RWPE1 (cell line): ENCODE measurements at places on chromosomes 1 and 21.

DNA sequence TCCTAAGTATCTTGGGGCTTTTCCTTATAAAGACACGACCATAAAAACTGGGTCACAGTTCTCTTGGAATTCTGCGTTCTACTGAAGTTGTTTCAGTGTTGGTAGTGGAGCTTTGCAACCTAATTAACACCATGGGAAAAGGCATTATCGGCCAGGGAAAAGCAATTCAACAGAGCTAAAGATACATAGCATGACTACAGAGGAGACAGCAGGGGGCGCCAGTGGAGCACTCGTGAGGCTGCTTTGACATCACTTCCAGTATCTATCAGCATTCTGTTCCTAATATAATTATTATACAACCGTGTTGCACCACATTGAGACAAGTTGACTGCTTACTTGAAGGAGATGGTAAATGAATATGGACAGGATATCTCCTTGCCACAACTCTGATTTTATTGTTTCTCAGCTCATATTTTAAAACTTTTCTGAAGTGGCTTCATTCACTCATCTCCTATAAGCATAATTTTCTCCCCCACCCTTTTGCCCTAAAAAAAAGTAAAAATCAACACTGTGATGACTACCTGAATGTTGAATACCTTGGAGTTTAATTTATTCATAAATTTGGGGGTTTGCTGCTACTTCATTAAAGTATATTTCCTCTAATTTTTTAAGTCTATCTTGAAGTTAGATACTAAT, 39.4 kb downstream of the ZP4 start:
- DNase-seq: peak; percentile 29

DNA sequence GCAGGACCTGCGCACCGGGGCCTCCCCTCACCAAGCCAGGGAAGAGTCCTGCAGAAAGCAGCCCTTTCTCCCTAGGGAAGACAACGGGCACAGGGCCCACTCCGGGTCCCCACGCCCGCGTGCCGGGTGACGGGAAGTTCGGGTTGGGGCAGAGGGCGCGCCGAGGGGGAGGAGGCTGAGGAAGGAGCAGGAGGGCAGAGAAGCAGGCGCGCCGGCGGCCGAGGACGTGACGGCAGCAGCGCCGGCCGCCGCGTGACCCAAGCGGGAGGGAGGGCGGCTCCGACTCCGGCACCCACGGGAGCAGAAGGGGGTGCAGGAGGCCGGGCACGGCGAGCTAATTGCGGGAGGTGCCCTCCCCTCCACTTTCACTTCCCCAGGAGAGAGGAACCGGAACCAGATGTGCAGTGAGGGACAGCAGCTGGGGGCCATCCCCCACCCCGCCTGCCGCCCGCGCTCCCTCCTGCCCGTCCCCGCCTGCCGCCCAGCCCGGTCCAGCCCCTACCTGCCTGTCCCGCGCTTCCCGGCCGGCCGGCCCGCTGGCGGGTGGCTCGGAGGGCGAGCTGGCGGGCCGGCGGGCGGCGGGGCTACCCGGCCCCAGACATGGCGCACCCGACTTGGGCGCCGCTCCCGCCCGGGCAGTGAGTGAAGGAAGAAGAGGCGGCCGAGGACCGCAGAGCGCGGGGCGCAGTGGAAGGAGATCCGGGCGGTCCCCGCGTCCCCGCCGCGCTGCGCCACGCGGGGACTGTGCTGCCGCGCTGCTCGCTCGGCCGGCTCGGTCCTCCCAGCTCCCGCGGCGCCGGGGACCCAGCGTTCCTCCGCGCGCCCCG, 510 bp downstream of the DENND4B start:
- peak; percentile 64 for DNase-seq

DNA sequence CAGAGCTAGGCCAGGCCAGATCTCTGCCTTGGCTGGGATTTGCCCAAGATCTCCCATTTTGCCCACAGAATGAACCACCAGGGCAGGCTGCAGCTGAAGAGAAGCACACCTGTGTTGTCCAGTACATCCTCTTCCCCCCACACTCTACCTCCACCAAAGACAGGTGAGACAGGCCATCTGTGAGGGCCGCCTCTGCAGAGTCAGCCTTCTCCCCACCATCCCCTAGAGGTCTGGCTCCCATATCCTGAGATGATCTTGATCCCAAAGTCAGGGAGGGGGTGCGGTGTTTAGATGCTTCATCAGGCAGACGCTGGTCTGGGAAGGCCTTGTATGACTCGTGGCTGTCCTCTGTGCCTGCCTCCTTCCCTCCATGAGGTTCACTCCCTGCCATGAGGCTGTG, 28.7 kb downstream of the HYI start:
- no peak for DNase-seq

GRCh38 chr1:183473217-183473536, 878 bp downstream of the SMG7 start:
- no peak for DNase-seq

- DNase-seq: no peak
Measured at GRCh38 chr1:36653850-36654249, 171.1 kb upstream of the CSF3R start.

- DNase-seq: no peak
Measured at GRCh38 chr1:40808002-40808401, 24.4 kb downstream of the KCNQ4 start.

DNA sequence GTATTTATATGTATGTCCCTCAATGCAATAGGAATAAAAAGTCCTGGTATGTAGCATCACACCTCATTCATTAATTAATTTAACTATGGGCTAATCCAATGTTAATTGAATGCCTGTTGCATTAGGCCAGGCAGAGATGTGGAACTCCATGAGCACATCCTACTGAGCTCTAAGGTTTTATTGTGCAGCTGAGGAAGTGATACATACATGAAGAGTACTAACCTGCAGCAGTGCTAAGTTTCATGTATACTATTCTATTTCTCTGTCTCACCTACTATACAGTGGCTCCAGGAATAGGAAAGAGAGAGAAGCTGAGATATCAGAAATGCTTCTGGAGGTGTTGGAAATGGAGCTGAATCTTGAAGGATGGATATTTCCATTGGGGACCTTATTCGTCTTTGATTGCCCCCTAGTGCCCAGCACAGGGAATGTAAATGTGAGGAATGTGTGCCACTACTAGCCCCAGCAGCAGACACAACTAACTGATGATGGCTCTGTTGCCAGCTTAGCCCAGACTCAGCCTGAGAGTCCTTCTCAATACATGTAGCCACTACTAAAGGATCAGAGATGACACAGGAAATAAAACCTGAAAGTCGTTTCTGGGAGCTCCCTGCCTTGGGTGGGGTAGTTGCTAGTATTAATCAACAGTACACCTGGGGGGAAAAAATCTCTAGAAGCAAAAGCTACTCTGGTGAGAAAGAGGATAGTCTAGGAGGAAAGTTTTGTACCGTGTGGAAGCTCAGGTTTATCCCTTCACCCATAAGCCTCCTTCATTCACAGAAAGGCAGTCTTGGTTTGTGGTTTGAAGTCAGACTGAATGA, 173.3 kb upstream of the FOXD3 start:
- peak; percentile 13 for DNase-seq

- peak; percentile 42 for DNase-seq
Measured at GRCh38 chr1:27601771-27602461, 2.0 kb downstream of the AHDC1 start.

DNA sequence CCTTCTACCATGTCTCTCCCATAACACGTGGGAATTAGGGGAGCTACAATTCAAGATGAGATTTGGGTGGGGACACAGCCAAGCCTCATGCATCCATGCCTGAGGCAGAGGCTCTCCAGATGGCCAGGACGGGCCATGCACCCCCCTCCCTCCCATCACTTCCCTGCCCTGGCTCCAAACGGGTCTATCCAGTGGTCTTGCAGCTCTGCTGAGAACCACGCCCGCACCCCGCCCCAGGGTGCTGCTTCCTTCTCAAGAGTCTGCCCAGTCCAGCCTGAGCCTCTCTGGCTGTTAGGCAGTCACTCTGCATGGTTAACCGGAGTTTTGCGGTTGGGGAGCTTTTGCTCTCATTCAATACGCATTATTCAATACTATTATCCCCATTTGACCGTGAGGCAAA, 131.5 kb upstream of the TMEM51 start:
- DNase-seq: no peak

GRCh38 chr1:234488054-234489006, 9.4 kb upstream of the TARBP1 start:
- DNase-seq: no peak

DNA sequence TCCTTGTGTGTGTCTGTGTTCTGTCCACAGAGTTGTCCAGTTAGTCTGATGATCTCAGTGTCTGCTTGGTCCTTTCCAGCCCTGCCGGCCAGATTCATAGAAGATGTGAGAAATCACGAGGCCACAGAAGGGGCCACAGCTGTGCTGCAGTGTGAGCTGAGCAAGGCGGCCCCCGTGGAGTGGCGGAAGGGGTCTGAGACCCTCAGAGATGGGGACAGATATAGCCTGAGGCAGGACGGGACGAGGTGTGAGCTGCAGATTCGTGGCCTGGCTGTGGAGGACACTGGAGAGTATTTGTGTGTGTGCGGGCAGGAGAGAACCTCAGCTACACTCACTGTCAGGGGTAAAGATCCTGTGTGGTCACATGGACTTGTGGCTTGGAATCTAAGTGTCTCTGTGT, 95.8 kb downstream of the OBSCN start:
- DNase-seq: no peak

- DNase-seq: no peak
Measured at GRCh38 chr1:56187405-56187804, 392.0 kb downstream of the PLPP3 start.

DNA sequence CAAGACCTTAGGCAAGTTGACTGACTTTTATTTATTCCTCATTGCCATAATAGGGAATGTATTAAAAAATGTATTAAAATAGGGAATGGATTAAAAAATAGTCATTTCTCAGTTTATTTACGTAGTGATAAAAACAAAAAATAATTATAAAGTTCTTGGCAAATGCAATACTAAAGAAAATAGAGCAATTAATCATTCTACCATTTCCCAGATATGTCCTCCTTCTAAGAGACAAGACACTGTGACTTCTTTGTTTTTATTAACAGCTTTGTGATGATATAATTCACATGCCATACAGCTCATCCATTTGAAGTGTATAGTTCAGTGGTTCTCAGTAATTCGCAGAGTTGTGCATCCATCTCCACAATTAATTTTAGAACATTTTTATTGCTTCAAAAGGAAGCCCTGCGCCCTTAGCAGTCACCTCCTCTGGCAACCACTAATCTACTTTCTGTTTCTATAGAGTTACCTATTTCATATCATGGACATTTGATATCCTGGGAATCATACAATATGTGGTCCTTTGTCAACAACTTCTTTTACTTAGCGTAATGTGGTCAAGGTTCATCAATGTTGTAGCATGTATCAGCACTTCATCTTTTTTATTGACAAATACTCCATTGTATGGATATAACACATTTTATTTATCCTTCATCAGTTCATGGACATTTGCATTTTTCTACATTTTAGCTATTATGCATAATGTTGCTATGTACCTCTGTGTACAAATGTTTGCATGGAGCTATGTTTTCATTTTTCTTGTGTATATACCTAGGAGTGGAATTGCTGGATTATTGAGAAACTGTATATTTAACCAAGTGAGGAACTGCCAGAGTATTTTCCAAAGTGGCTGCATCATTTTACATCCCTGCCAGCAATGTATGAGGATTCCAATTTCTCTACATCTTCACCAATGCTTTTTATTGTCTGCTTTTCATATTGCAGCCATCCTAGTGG, 5.6 kb downstream of the TBX19 start:
- DNase-seq: no peak

GRCh38 chr1:236468625-236469024, 55.2 kb upstream of the LGALS8 start:
- no peak for DNase-seq

GRCh38 chr1:203038217-203038741, 12.0 kb downstream of the PPFIA4 start:
- DNase-seq: peak; percentile 91

DNA sequence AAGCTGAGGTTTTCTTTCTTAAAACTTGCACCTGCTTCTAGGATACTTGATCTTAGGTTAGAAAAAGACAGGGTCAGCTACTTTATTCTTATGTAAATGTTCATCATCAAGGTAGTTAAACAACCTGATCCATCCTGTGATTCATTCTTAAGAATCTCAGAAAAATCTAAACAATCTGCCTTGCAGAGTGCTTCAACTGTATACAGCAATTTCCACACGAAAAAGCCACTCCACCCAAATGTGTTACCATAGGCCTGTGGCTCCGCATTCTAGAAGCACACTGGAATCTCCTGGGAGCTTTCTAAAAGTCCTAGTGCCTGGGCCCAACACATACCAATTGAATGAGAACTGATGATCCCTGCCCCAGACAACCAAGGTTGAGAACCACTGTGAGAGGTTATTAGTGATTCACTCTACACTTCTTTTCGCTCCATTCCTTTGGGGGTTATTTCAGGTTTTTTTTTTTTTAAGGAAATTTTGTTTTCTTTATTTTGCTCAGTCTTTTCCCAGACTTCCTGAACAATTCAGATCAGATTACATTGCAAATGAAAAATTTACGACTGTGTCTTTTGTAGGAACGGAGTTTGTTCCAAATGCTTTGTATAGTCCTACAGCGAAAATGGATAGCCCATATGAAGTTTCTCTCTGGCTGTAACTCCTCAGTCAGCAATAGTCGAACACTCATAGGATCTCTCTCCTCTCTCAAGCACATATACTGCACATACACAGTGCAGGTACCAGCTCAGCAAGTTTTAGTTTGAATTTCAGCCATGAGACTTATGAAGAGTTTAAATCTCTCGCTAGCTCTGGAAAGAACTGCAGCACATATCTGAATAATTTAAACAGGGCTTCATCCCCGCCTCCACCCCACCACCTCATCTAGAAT, 16.1 kb downstream of the SMYD2 start:
- no peak for DNase-seq
